ENCODE measurements at places on chromosomes 3 and 15.

- DNase-seq = no peak
Observed at GRCh38 chr3:162799910-162800309, 1303.3 kb downstream of the OTOL1 start.

DNA sequence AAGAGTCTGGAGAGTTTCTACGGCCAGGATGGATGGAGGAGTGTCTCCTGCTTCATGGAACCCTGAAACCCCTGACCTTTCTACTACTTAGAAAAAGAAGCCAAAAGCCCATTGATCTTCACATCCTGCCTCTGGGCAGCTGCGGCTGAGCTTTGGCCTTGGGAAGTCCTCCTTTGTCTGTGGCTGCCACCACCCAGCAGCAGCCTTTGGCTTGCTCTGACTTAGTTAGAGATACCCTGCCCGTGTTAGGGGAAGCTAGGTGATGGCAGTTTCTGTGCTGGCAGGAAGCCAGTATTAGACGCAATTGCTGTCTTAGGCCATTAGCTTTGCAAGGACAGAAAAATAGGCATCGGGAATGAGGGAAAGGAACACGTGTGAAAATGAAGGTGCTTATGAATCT, 18.8 kb downstream of the APH1B start:
- no peak for DNase-seq

GRCh38 chr3:25633919-25634318, 30.8 kb downstream of the TOP2B start:
- DNase-seq = no peak

GRCh38 chr3:50161320-50161719, 6.2 kb downstream of the SEMA3F start:
- DNase-seq = peak; percentile 52

DNA sequence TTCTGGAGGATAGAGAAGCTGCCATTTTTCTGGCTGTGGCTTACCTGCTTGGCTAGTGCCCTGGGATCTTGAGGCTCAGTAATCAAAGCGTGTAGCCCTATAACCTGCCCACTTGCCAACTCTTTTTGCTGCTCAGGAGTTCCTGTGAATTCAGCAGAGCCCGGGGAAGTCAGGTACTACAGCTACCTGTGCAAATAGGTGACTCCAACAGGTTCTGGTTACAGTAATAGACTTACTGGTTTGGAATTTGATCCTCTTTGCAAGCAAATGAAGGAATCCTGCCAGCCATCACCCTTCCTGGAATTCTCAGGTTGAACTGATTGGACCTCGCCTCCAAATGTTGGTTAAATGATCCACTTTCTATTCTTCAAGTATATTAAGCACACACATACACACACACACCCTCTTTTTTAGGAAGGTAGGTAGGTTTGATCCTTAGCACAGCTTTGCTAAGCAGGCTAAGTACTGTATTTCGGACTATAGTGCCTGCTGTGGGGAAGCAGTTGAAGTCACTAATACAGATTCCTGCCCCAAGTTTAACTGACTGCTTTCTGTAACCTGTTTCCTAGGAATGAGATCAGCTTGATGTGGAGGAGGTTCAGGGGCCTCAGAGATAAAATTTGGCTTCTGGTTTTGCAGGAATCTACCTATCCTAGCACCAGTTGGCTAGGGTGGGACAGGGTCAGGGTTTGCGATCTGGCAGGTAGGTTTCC, 2.3 kb downstream of the PPCDC start:
- no peak for DNase-seq
